ENCODE measurements at places on chromosomes 2 and 18. TPM values are rescaled to one million over a fixed set of nuclear protein-coding genes. Genes with fewer than 3 reads are reported as not detected.

STARD6 gene
- total RNA-seq: not detected

EVA1A gene
- total RNA-seq: 30.8 TPM

NEU4 gene
- total RNA-seq: 6.8 TPM

SPDYA gene
- total RNA-seq: 1.2 TPM

NMS gene
- total RNA-seq: not detected

SCN7A gene
- 5.0 TPM for total RNA-seq

ATP6V1C2 gene
- 0.32 TPM for total RNA-seq

AQP12B gene
- total RNA-seq: 0.04 TPM

ADD2 gene
- total RNA-seq: 2.4 TPM

CCDC141 gene
- total RNA-seq: 5.0 TPM

ASAP2 gene
- total RNA-seq: 17.1 TPM

Measured in hepatocyte (in vitro differentiated cells).